ENCODE measurements at places on chromosomes 16 and 17.

DNA sequence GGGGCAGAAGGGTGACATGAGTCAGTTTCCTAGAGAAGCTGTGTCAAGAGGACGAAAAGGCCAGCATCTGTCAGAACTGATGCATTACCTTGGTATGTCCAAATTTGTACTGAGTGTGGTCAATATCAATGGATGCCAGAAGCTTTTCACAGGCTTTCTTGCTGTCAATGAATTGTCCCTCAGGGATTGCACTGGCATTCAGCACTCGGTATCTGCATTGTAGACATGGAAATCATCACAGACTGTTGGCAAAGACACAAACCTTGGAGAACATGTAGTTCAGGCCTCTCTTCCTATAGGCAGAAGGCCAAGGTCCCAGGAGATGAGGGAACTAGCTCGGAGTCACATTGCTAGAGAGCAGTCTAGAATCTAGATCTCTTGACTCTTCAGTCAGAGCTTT, 16.6 kb downstream of the MYH3 start:
- no peak for DNase-seq

DNA sequence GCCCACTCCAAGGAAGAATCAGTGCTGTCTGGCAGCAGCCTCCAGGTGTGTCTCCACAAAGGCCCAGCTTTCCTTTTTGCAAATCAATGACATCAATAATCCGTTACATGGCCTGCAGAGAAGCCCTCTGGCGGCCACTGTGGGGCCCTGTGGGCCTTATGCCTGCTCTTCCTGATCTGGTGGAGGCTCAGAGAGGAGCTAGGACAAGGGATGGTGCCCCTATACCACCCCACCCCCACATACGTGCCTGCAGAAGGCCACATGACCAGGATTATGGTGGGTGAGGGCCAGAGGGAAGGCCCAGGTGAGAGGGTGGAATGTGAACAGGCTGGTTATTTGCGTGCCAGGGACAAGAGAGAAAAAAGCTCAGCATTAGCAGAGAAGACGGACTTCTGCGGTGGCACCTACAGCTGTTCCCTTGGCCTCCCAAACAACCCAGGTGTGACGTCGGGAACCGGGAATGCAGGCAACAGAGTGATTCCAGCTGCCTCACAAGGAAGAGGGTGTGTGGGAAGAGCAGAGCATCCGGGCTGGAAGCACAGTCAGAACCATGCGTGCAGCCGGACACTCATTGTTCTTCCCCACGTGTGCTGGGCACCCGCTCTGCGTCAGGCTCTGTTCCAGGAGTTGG, 22.5 kb downstream of the EIF4A3 start:
- no peak for DNase-seq

GRCh38 chr16:10250137-10250828, 68.1 kb upstream of the GRIN2A start:
- DNase-seq, result no peak

DNA sequence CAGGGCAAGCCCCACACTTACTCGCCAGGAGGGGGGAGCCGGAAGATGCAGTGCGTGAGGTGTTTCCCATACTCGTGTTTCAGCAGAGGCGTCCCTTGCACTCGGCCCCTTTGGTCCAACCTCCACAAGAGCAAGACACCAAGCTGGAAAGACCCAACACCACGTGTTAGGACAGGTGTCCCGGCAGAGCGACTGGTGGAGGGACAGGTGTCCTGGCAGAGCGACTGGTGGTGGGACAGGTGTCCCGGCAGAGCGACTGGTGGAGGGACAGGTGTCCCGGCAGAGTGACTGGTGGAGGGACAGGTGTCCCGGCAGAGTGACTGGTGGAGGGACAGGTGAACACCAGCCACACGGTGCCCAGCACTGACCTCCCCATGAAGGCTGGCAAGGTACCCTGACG, 19.4 kb downstream of the IFT140 start:
- DNase-seq, result no peak

- DNase-seq, result no peak
These were observed 428.2 kb upstream of the MAF start for GRCh38 chr16:80028581-80029380.

GRCh38 chr17:17019891-17020456, 22.3 kb upstream of the MPRIP start:
- DNase-seq, result no peak

DNA sequence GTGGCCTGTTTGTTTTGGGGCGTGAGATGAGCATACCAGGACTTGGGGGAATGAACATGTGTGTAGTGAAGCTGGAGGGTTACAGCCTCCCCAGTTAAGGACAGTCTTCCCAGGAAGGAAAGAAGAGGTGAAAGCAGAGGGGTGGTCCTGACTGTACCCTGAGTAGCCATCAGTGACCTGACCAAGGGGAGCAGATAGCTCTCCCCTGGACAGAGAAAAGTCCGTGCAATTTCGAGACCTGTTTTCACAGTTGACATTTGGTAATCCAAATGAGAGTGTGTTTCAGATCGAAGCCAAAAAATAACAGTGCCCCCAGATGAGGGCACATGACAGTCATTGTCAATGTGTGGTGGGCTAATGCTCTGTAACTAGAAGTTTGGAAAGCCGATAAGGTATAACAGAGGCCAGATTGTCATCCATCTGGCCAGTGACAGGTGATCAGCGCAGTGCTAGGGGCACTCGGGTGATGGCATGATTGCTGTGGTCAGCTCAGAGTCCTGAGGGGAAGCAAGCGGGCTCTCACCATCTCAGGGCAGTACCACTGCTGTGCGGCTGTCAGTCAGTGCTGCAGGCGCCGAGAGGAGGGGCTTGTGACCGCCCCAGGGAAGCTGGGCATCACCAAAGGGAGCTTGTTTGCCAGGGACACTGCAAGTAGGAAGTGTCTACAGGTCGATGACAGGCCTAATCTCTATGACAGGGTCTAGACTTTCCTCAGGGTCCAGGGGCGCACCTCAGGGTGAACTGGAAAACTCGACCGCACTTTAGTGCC, 1.1 kb upstream of the NME2 start:
- DNase-seq, result no peak

DNA sequence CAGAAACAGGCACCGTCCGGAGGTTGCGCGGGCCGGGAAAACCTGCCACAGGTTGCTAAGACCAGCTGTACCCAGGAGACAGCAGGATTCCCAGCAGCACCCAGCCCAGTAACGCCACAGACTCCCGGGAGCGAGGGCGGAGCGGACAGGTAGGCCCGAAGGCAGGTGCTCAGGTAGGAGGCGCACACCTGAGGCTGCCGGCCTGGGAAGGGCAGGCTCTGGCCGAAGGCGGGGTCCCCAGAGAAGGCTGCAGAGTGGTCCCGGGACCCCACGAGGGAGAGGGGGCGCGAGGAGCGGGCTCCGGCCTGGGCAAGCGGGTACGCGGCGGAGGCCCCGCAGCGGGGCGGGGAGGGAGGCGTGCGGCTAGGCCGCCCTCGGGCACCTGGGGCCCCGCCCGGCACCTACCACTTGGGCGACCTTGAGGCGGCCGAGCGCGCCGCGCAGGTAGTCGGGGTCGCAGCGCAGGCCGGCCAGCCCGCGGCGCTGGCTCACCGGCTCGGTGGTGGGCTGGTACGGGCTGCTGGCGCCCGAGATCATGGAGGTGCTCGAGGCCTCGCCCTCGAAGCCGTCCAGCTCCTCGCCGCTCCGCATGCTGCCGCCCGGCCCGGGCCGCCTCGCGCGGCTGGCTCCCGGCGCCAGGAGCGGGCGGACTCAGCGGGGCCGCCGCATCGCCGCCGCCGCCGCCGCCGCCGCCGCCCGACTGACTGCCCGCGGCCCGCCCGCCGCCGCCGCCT, 441 bp downstream of the CMTM4 start:
- DNase-seq, result peak; percentile 80

DNA sequence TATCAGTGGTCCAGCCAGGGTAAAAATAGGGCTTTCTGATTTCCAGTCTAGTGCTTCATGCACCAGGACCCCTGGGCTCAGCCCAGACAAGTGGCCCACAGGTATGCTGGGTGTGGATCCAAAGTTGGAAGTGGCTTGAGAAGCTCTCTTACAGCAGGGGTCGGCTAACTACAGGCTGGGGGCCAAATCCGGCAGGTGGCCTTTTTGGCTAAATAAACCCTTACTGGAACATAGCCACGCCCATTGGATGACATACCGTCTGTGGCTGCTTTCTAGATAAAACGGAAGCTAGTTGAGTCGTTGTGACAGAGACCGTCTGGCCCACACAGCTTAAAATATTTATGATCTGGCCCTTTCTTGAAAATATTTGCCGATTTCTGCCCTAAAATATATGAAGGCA, 119.0 kb upstream of the CDC42EP4 start:
- DNase-seq, result no peak

DNA sequence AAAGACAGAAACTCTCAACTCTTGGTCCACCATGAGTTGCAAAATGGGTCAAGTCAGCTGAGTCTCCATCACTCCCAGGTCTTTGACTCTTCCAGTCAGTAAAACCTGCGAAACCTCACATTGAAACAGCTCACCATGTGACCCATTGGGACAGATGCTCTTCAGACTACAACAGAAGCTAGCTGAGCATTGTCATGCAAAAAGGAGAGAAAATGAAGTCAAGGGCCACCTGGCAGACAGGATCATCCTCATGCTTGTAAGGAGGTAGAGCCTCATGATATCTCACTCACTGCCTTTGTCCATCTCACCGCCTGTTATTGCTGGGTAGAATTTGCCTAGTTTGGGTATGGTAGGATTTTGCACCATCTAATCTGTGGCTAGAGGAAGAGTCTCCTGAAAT, 50.2 kb downstream of the MAF start:
- no peak for DNase-seq

- DNase-seq, result no peak
These were observed 2.4 kb downstream of the ALKBH5 start for GRCh38 chr17:18185832-18186626.

DNA sequence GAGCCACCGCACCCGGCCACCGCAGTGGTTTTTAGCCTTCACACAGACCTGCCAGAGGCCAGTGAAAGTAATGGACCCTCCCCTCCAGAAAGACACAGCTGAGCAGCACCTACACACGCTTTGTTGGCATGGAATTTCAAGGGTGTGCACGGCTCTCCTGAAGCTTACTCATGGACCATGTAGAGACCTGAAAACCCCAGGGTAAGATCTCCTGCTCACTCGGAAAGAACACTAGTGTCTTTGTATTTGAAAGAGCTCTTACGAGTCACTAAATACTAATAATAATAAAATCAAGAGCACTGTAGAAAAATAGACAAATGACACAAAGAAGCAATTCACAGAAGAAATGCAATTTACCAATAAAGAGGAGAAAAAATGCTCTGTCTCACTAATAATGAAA, 20.0 kb downstream of the SLC43A2 start:
- no peak for DNase-seq

DNA sequence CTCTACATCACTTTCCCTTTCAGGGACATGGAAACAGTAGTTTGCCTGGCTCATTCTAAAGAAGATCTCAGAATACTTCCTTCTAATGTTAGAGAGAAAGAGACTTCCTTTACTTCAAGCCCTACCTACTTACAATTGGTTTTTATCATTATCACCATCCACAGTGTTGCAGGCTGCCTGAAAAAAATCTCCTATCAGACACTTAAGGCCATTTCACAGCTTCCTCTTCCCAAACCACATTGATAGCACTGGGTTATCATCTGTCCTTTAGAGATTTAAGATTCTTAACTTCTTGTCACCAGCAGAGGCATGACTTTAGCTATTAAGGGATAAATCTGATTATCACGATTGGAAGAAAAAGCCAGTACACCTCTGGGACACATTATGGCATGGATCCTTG, 178.5 kb upstream of the TBX2 start:
- DNase-seq, result no peak

DNA sequence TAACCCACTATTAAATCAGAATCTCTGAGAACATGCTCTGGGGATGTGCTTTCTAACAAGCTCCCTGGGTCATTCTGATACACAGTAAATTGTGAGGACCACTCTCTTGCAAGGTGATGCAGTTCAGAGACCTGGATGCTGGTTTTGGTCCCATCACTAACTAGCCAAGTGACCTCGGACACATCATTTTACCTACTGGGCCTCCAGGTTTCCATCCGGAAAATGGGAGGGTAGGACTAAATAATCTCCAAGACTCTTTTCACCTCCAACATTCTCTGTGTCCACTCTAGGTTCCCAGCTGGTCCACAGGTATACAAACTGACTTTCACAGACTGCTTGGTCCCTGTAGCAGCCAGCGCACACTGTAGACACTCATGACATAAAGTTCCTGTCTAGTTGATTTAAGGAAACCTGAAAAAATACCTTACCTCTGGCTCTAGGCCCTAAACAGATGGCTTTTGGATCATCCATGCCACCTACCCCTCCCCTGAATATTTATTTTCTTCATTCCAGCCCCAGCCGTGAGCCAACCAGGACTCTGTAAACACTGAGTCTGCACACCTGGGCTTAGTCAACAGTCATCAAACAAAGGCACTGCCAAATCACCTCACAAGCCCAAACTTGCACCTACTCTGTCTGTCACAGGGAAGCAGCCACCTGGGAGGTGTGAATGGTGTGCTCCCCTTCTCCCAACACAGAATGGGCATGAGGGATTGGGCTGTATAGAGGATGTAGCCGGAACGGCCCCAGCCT, 51.3 kb upstream of the MRPS23 start:
- peak; percentile 90 for DNase-seq

DNA sequence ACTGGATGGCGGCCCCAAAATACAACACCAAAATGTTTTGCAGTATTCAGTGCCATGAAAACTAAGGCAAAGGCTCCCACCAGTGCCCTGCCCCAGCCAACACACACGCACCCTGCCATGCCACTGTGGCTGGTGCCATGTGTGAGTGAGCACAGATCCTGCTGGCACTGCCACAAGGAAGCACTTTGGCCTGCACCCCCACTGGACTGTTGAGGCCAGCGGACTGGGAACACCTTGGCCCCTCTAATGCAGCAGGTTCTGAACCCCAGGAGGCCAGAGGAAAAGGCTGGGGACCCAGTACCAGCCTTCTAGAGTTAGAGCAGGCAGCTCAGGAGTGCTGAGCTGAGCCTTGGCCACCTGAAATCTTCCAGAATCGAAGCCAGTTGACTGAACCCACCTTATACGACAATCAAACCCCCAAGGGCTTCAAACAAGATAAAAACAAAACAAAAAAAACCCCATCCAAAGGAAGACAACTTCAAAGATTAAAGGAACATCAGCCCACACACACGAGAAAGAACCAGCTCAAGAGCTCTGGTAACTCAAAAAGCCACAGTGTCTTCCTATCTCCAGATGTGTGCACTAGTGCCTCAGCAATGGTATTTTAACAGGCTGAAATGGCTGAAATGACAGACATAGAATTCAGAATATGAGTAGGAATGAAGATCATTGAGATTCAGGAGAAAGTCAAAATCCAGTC, 21.5 kb downstream of the NLRP1 start:
- no peak for DNase-seq

DNA sequence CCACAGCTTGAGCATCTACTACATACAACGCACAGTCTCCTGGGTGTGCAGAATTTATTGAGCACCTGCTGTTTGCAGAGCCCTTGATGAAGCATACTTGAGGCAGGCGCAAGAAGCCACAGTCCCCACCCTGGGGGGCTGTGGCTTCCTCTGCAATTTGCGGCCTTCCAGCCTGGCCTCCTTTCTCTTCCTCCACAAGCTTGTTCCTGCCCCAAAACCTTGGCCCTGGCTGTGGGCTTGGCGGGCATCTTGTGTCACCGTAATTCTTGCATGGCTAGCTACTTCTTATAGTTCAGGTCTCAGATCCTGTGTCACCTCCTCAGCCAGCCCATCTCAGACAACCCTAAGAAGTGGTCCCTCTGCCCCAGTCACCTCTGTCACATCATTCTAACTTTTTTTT, 43.9 kb upstream of the POLR3E start:
- no peak for DNase-seq

GRCh38 chr17:63629627-63630026, 7.4 kb downstream of the MAP3K3 start:
- no peak for DNase-seq

All from RWPE2 (cell line).